H9 (cell line): ENCODE measurements at places on chromosomes 7 and 10.

- H3K4me3 ChIP-seq, result no peak overlapping the region
- H3K27me3 ChIP-seq, result no peaks in the 10 kb centered on the region
- no peak for DNase-seq
- peaks cover 23% of the 10 kb centered on the region for H3K36me3 ChIP-seq
- H3K27ac ChIP-seq, result no peak overlapping the region
These were observed 86.9 kb downstream of the SND1 start for GRCh38 chr7:127738859-127739258.

GRCh38 chr10:76558586-76558985 lies 1079.0 kb downstream of the KCNMA1 start:
- no peak for DNase-seq
- no peak overlapping the region for H3K27ac ChIP-seq
- no peak overlapping the region for H3K4me3 ChIP-seq
- H3K4me1 ChIP-seq, result no peaks in the 10 kb centered on the region
- no peaks in the 10 kb centered on the region for H3K36me3 ChIP-seq

DNA sequence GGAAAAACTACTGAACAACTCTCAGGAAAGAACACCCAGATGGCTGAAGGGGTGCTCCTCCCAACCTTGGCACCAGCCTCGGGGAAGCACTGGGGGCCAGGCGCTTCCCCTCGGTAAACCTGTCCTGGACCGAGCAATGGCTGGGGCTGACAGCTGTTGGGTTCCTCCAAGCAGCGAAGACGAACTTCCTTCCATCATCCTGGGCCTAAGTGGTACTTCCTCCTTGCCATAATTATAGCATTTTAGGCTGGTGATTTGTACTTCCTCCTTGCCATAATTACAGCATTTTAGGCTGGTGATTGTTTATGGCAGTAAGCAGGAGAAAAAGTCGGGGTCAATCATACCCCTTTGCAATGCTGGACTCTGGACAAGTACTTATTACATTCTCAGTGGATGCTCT lies 69.3 kb downstream of the MYOF start:
- H3K4me3 ChIP-seq, result no peak overlapping the region
- H3K36me3 ChIP-seq, result no peaks in the 10 kb centered on the region; the same call in 2 of the 3 replicates
- no peak overlapping the region for H3K27ac ChIP-seq

GRCh38 chr7:79227044-79227443 lies 226.4 kb downstream of the MAGI2 start:
- no peak for DNase-seq
- no peaks in the 10 kb centered on the region for H3K27me3 ChIP-seq
- no peak overlapping the region for H3K27ac ChIP-seq

DNA sequence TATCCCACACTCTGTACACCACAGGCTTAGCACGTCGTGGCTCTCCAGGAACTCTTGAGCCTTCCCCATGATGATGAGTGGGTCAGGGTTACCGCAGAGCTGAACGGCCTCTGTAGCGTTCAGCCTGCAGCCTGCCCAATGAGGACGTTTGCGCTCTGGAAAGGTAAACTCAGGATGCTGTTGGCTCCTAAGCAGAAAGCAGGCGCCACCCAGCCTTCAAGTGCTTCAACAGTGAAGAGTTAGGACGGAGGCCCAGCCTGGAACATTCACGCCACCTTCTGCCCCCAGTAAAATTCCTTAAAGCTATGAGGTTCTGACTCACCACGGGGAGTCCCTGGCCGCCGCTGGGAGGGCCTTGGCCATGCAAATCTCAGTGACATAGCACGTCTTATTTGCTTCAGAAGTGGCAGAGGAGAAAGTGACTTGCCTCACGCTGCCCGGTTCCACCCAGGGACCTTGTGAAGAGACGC lies 161.5 kb upstream of the SH2B2 start:
- no peak overlapping the region for H3K27ac ChIP-seq
- DNase-seq, result peak; percentile 87
- H3K27me3 ChIP-seq, result no peaks in the 10 kb centered on the region

GRCh38 chr7:150945853-150946420 lies 32.2 kb downstream of the KCNH2 start:
- DNase-seq, result peak; percentile 33
- no peak overlapping the region for H3K4me3 ChIP-seq
- no peaks in the 10 kb centered on the region for H3K36me3 ChIP-seq
- no peaks in the 10 kb centered on the region for H3K27me3 ChIP-seq
- H3K27ac ChIP-seq, result no peak overlapping the region
- H3K4me1 ChIP-seq, result no peaks in the 10 kb centered on the region; the same call in 1 of the 2 replicates

DNA sequence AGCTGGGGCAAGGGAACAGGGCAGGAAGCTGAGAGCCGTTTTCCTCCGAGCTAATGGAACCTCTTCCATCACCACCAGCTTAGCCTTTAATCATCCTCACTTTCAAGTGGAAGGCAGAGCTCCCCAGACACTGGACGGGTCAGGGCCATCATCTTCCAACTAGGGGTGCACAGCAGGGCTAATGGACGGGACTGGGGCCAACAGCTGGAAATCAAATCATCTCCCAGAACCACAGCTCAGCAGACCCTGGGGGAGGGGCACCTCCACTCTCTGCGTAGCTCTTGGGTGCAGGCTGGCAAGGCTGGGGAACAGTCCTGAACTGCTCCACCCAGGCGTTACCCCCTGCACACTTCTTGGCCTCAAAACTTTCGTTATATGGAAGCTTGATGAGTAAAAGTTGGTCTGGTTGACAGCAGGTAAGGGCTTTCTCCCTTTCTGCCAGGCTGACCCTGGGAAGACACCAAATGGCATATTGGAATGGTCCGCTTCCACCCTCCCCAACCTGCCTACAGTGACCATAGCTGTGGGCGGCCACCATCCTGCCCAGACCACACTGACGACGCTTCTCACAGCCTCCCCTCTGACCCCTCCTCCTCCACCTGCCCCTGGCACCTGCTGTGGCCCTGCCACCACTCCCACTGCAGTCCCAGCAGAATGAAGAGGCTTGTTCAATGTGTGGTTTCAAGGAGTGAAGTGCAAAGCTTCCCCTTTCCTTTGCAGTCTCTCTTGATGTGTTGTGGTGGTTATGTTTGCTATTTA lies 51.7 kb upstream of the RET start:
- H3K4me1 ChIP-seq, result peaks cover 5% of the 10 kb centered on the region; the same call in 1 of the 2 replicates
- H3K4me3 ChIP-seq, result no peak overlapping the region
- no peaks in the 10 kb centered on the region; the same call in 1 of the 2 replicates for H3K27me3 ChIP-seq
- no peak overlapping the region for H3K27ac ChIP-seq
- DNase-seq, result no peak

GRCh38 chr10:103551619-103552602 lies 58.4 kb downstream of the NEURL1 start:
- no peak for DNase-seq
- H3K36me3 ChIP-seq, result no peaks in the 10 kb centered on the region
- peaks cover 2% of the 10 kb centered on the region; the same call in 1 of the 2 replicates for H3K27me3 ChIP-seq
- H3K27ac ChIP-seq, result no peak overlapping the region

- H3K27ac ChIP-seq, result no peak overlapping the region
- DNase-seq, result no peak
- H3K36me3 ChIP-seq, result peaks cover 5% of the 10 kb centered on the region; the same call in 1 of the 2 replicates
- H3K4me1 ChIP-seq, result peaks cover 2% of the 10 kb centered on the region; the same call in 1 of the 2 replicates
These were observed 21.5 kb downstream of the ADAMTS14 start for GRCh38 chr10:70693619-70694335.

DNA sequence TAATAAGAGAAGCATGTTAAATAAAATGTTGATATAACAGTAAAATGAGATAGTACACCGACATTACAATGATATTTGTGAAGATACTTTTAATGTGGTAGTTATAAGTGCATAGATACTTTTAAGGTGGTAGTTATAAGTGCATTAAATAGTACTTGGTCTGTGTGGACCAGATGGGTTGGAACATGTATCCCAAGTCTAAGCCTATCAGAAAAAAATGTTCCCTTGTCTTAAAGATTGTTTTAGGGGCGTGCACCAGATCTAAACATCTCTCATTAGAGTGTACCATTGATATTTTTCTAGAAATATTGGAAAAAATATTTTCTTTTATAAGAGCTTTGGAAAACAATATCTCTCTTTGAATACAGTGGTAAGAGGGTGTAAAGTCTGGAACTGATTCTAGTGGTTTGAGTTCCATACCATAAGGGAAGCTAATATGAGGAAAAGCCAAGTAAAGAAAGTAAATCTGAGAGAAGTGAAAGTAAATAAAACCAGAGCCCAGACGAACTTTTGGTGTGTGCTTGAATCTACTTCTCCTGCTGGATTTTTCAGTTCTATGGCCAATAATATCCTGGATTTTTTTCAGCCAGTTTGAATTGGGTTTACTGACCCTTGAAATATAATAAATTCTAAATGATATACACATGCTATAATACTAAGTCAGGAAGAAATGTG lies 175.3 kb downstream of the MBL2 start:
- no peak for DNase-seq
- H3K27ac ChIP-seq, result no peak overlapping the region
- H3K4me1 ChIP-seq, result no peaks in the 10 kb centered on the region
- no peaks in the 10 kb centered on the region for H3K36me3 ChIP-seq
- no peaks in the 10 kb centered on the region for H3K27me3 ChIP-seq
